HTR-8/SVneo (cell line): ENCODE measurements at places on chromosomes 2 and 18.

DNA sequence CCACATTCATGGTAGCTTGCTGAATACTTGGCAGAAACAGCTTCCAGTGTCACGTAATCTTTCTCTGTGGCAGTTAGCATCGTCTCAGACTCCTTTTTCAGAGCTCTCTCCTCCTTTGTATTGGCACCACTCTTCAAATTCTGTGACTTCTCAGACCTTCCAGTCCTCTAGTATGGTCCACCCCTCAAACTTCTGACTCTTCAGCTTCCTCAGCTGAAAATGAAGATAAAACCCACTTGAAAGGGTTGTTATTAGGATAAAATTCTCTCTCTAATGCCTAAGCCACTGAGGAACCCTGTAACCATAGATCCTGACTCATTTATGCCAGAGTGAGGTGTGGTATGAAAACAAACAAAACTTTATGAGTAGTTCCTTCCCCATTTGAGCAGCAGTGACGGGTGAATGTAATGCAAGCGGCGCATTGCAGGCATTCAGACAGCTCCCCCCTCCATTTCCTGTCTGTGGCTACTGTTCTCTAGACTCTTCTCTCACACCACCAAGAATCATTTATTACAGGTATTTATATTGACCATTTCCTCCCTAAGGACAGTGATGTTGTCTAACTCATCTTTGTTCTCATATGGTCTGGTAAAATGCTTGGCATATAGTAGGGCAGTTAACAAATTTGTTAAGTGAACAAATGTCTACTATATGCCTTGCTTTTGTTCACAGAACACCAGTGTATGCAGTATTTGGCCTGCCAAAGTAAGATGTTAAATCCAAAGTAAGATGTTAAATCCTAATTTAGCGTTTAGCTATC is 35.3 kb downstream of the GALNT1 start:
- DNase-seq = peak; percentile 11

- no peak for DNase-seq
Measured at GRCh38 chr18:55744206-55744605, 156.2 kb upstream of the TCF4 start.

DNA sequence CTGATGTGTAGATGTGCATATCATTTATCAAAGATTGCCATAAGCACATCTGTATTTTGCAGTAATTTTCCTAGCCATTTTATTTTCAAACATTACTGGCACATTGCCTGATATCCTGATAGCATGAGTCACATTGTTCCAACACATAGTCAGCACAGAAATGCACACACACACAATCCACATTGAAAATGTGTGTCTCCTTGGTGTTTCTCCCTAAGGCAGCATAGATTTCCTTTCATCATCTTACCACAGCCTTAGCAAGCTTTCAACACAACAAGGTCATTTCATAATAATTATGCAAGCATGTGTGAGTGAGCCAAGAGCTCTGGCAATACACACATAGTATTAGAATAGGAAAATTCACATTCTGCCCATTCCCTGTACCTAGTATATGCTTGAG is 245.4 kb upstream of the MEIS1 start:
- DNase-seq = no peak

DNA sequence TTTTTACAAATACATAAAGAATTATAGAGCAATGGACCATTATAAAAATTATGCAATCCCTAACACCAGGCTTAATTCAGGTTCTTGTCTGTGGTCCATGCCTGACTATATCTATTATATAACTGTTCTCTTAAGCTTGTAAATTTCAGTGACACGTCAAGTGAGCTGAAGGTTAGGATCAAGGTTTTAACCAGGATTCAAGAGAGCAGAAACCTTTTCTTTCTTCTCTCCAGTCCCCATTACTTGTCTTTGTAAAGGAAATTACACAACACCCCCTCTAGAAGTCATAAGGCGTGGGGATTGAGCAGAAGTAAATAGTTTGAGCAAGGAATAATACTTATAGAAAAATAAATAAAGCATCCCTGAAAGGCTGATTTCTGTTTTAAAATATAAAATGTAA is 122.0 kb downstream of the ZNF521 start:
- DNase-seq = no peak

GRCh38 chr2:204260162-204260877 is 285.0 kb upstream of the PARD3B start:
- DNase-seq = peak; percentile 41

DNA sequence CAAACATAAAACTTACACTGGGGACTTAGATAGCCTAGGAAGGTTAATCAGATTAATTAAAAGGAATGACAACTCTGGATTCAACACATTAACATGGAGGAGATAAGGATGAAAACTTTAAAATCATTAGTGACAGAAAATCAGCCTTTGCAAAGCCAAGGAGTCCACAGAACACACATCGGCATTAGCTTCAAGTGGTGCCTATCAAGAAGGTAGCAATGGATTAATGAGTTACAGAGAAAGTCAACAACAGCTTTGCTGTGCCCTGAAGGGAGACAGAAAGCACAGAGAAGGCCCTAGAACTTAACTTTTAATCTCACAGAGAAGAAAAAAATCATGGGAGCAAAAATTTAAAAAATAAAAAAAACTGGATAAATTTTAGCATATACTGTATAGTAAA is 88.6 kb downstream of the KCNH7 start:
- no peak for DNase-seq

GRCh38 chr2:101230541-101231001 is 22.1 kb upstream of the CNOT11 start:
- DNase-seq = no peak

DNA sequence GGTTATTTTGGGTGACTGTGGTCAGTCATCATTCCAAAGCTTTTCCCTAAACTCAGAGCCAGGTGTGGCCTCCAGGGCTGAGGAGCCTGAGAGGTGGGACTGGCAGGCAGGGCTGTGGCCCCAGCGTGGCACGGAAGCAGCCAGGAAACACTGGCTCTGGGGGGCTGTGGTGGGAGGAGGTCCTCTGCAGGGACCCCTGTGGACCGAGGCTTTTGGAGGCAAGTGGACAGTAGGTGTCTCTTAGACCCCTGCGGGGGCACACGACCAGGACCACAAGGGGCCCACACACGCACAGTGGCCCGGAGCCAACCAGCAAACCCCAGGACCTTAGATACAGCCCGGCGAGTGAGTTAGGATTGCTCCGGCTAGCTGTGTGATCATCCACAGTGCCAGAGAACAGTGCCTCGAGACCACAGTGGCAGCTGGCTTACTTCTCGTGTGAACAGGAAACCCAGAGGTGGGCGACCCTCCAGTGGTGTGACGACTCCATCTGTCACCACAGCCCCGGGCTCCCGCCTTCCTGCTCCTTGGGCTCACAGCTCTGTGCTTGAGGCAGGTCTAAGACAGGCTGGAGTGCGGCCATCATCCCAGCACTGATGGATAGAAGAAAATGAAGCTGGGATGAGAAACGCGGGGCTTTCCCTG is 1.6 kb upstream of the RTP5 start:
- DNase-seq = no peak

GRCh38 chr18:36454245-36454644 is 156.7 kb downstream of the FHOD3 start:
- no peak for DNase-seq

GRCh38 chr2:99974275-99974674 is 168.1 kb downstream of the AFF3 start:
- DNase-seq = no peak

- DNase-seq = no peak
Measured at GRCh38 chr18:79850731-79851130, 53.0 kb downstream of the KCNG2 start.

GRCh38 chr2:118047380-118047826 is 33.5 kb upstream of the CCDC93 start:
- DNase-seq = no peak

GRCh38 chr2:236585966-236586365 is 16.3 kb downstream of the ACKR3 start:
- no peak for DNase-seq

GRCh38 chr2:36453652-36454051 is 98.1 kb downstream of the CRIM1 start:
- DNase-seq = no peak

- DNase-seq = no peak
Measured at GRCh38 chr2:25312958-25313710, 28.6 kb downstream of the DNMT3A start.

DNA sequence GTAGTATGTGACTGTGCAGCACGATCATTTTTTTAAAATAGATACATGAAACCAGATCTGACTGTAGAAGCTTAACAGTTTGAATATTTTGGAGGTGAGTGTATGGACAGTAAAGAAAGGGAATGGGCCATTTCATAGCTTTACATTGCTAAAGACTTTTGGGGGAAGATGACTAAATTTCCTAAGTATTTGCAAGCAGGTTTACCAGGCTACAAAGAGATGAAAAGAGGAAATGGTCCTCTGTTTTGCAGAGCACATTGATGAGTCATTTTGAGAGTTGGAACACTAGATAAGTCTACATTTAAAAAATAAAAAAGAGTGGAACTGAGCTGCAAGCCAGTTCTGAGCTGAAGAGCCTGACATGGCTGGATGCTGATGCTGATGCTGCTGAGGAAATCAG is 115.7 kb upstream of the LRATD1 start:
- DNase-seq = peak; percentile 37

- no peak for DNase-seq
Measured at GRCh38 chr18:9243029-9243428, 91.5 kb upstream of the TWSG1 start.

- no peak for DNase-seq
Measured at GRCh38 chr2:159226608-159227385, 59.7 kb downstream of the WDSUB1 start.

GRCh38 chr2:241041589-241042158 is 43.3 kb downstream of the SNED1 start:
- no peak for DNase-seq

DNA sequence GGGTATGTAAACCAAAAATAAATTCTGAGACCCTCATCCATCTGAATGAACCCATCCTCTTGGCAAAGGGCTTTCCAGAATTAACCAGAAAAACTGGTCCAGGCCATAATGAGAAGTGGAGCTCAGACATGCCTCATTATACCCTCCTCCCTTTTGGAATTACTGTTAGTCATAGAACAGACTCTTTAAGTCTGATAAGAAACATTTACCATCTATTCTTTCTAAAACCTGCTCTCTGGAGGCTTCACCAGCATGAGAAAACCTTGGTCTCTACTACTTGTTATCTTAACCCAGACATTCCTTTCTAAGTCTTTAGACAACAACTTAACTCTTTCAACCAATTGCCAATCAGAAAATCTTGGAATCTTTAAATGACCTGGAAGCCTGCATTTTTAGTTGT is 82.8 kb downstream of the QPCT start:
- DNase-seq = no peak

GRCh38 chr2:39786761-39787522 is 7.9 kb upstream of the THUMPD2 start:
- DNase-seq = no peak

DNA sequence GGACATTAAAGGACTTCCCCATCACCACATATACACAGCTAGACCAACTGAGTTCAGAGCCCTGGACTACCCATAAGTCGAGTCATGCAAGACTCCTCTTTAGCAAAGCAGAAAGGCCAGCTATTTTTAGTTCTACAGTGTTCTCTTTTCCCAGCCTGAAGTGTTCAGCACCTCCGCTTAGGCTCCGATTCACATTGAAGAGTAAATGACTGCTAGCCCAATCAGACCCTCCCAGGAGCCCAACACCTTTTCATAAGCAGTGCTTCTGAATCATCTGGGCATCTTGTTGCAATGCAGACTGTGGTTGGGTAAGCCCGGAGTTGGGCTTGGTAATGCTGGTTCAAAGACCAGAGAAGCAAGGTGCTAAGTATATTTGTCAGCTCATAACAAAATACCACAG is 138.6 kb upstream of the MSH6 start:
- no peak for DNase-seq

- DNase-seq = peak; percentile 20
Measured at GRCh38 chr2:207734264-207734635, 22.8 kb downstream of the CCNYL1 start.

- DNase-seq = peak; percentile 26
Measured at GRCh38 chr2:12059616-12060441, 313.4 kb downstream of the LPIN1 start.

DNA sequence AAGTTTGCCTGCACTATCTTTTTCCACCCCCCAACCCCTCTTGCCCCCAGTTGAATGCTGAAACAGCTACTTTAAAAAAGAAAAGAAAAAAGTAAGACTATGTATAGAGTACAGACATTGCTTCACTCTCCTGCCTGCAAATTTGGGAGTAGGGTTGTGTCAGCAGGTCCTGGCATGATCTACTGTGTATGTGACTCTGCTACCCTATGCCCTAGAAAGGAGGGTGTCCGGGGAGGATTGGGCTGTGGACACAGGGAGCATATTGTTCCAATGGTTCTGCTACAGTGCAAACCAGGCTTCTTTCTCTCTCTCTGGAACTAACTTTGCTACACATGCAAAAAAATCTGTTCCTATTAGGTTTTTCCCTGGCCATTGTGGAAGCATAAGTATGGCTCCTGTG is 9.9 kb upstream of the ZEB2 start:
- DNase-seq = no peak

DNA sequence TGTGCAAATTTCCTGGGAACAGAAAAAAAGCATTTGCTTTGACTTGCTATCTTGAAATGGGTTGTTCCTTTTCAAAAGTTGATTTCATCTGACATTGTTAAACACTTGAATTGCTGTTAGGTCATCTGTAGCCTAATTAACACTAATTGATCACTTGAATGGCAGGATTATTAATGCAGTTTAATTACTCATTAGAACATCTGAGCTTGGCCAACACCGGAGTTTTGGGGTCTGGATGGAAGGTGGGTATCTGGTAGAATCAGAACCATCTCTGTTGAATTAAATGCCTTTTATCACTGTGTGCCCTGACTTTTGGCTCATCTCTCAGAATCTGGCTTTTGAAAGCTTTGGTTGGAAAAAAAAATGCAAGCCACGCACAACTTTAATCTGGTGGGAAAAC is 8.4 kb downstream of the DAPL1 start:
- no peak for DNase-seq

DNA sequence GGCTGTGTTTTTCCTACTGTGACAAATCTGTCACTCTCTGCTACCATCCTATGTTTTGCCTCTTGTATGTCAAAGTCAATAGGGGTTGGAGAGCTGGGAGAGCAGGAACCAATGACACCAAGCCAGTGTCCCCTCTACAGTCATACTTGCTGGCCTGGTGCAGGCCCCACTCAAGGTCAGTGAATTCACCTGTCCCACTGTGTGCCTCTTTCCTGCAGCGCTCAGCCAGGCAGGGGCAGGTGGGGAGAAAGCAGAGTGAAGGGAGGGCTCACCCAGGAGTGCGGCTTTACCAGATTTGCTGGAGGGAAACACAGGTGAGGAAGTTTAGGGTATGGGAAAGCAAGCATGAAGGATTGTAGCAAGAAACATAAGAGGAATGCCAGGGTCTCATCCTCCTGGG is 114.5 kb downstream of the GYPC start:
- no peak for DNase-seq

GRCh38 chr2:98078701-98079100 is 8.3 kb upstream of the VWA3B start:
- no peak for DNase-seq

GRCh38 chr2:84885111-84885510 is 4.2 kb upstream of the TRABD2A start:
- DNase-seq = no peak

- DNase-seq = no peak
Measured at GRCh38 chr2:143736904-143737303, 607.7 kb downstream of the ARHGAP15 start.
